Neural progenitor cell (in vitro differentiated cells): ENCODE measurements at places on chromosomes 1 and 21. TPM values are rescaled to one million over a fixed set of nuclear protein-coding genes. Genes with fewer than 3 reads are reported as not detected.

Gene C1orf167
- 0.22 TPM in 1 of 2 replicates, not detected in the other for total RNA-seq

Gene CTSK
- total RNA-seq = 3.9 and 6.7 TPM in 2 replicates

Gene OLIG2
- 0.15 TPM in 1 of 2 replicates, not detected in the other for total RNA-seq

Gene GJA4
- not detected in 2 replicates for total RNA-seq

Gene PLD5
- total RNA-seq = 1.7 and 1.8 TPM in 2 replicates

Gene PCBP3
- 4.6 and 6.7 TPM in 2 replicates for total RNA-seq

Gene SPRR2A
- total RNA-seq = not detected in 2 replicates

Gene TNN
- not detected in 2 replicates for total RNA-seq

Gene IQGAP3
- 31.5 and 59.2 TPM in 2 replicates for total RNA-seq

Gene DMBX1
- 0.06 and 0.56 TPM in 2 replicates for total RNA-seq

Gene SIK1
- total RNA-seq = 0.37 and 0.65 TPM in 2 replicates

Gene CHODL
- 1.6 and 5.2 TPM in 2 replicates for total RNA-seq

Gene ATP1A4
- total RNA-seq = 0.17 and 0.62 TPM in 2 replicates

Gene RPL5
- 3,057 and 3,732 TPM in 2 replicates for total RNA-seq

Gene B3GALT6
- 15.8 and 32.4 TPM in 2 replicates for total RNA-seq

Gene NLRP3
- 0.09 and 2.6 TPM in 2 replicates for total RNA-seq

Gene CENPF
- 213 and 254 TPM in 2 replicates for total RNA-seq

Gene USP16
- total RNA-seq = 24.7 and 38.5 TPM in 2 replicates

Gene ZSCAN20
- 11.4 and 14.8 TPM in 2 replicates for total RNA-seq

Gene CACNA1E
- 2.1 TPM in 2 replicates for total RNA-seq

Gene SEC16B
- total RNA-seq = 0.67 and 0.74 TPM in 2 replicates

Gene GSTM5
- total RNA-seq = 0.62 TPM in 1 of 2 replicates, not detected in the other

Gene GJA9
- not detected in 2 replicates for total RNA-seq

Gene LPAR3
- 2.4 and 4.0 TPM in 2 replicates for total RNA-seq

Gene SH2D1B
- not detected in 2 replicates for total RNA-seq

Gene RHOU
- total RNA-seq = 47.6 and 67.0 TPM in 2 replicates

Gene XCL1
- 0.59 TPM in 1 of 2 replicates, not detected in the other for total RNA-seq

Gene GUCA2A
- not detected in 2 replicates for total RNA-seq

Gene IKBKE
- total RNA-seq = 0.26 and 2.7 TPM in 2 replicates

Gene AIRE
- not detected in 2 replicates for total RNA-seq

Gene CCDC17
- 1.5 and 1.7 TPM in 2 replicates for total RNA-seq

Gene AADACL3
- not detected in 2 replicates for total RNA-seq

Gene S100A1
- total RNA-seq = 0.74 TPM in 1 of 2 replicates, not detected in the other

Gene DCDC2B
- total RNA-seq = not detected in 2 replicates

Gene S100B
- 0.60 and 1.0 TPM in 2 replicates for total RNA-seq

Gene GPR52
- total RNA-seq = 0.84 TPM in 2 replicates

Gene C8B
- total RNA-seq = not detected in 2 replicates

Gene TAF13
- total RNA-seq = 26.9 and 48.4 TPM in 2 replicates

Gene IL10
- not detected in 2 replicates for total RNA-seq

Gene CD5L
- not detected in 2 replicates for total RNA-seq
